ENCODE measurements at places on chromosomes 7 and 10. TPM values are rescaled to one million over a fixed set of nuclear protein-coding genes. Genes with fewer than 3 reads are reported as not detected.

Gene KCND2
- polyA plus RNA-seq = not detected

Gene CLEC2L
- not detected for polyA plus RNA-seq

GRCh38 chr10:411603-412002, 276.3 kb downstream of the ZMYND11 start:
- no peak overlapping the region for H3K27ac ChIP-seq
- no peak overlapping the region for H3K4me3 ChIP-seq
- no peak for DNase-seq
- no peaks in the 10 kb centered on the region for H3K4me1 ChIP-seq
- H3K27me3 ChIP-seq = no peaks in the 10 kb centered on the region
- H3K36me3 ChIP-seq = peaks cover 9% of the 10 kb centered on the region

DNA sequence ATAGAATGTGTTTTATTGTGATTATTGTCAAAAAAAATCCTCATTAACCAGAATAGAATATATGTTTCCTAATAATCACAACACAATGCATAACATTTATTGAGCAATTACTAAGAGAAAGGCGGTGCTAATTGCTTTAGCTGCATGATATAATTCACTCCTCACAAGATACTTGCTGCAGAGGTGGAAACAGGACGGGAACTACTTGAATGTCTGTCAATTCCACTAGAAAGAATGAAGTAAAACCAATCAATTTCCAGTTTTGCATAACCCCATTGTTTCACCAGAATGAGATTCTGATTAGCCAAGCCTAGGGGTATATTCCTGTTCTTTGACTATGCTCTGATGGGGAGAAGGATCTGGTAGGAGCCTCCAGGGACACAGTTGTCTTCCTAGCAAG, 239.1 kb upstream of the NRP1 start:
- H3K4me1 ChIP-seq = no peaks in the 10 kb centered on the region
- H3K36me3 ChIP-seq = no peaks in the 10 kb centered on the region
- DNase-seq = no peak
- H3K4me3 ChIP-seq = no peak overlapping the region

GRCh38 chr7:150927157-150927955, 50.8 kb downstream of the KCNH2 start:
- DNase-seq = no peak
- peaks cover 7% of the 10 kb centered on the region for H3K4me1 ChIP-seq
- H3K27me3 ChIP-seq = peaks cover 11% of the 10 kb centered on the region
- no peak overlapping the region for H3K27ac ChIP-seq
- no peaks in the 10 kb centered on the region for H3K36me3 ChIP-seq
- H3K4me3 ChIP-seq = no peak overlapping the region

GRCh38 chr10:69056129-69056528, 31.8 kb upstream of the SRGN start:
- DNase-seq = peak; percentile 44
- H3K4me3 ChIP-seq = peak overlapping the region; percentile 85
- peaks cover 9% of the 10 kb centered on the region for H3K27me3 ChIP-seq
- H3K4me1 ChIP-seq = peaks cover 70% of the 10 kb centered on the region

DNA sequence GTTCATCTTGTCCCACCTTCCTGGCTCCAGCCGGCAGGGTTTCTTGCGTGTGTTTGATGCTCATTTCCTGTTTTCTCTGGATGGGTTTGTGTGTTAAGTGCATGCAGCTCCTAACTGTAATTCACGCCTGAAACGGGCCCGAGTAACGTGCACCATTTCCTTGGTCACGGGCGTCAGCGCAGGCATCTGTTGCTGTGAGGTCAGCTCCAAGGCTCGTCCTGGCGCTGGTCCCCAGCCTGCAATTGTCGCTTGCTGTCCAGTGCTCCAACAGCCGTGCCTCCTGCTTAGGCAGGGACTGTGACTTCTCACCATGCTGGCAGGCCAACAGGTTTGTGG, 201.1 kb downstream of the GLRX3 start:
- no peaks in the 10 kb centered on the region for H3K4me1 ChIP-seq
- H3K4me3 ChIP-seq = no peak overlapping the region
- H3K27me3 ChIP-seq = peaks cover 4% of the 10 kb centered on the region

All from immature natural killer cell (primary cell).